ENCODE measurements at places on chromosomes 3 and 15.

DNA sequence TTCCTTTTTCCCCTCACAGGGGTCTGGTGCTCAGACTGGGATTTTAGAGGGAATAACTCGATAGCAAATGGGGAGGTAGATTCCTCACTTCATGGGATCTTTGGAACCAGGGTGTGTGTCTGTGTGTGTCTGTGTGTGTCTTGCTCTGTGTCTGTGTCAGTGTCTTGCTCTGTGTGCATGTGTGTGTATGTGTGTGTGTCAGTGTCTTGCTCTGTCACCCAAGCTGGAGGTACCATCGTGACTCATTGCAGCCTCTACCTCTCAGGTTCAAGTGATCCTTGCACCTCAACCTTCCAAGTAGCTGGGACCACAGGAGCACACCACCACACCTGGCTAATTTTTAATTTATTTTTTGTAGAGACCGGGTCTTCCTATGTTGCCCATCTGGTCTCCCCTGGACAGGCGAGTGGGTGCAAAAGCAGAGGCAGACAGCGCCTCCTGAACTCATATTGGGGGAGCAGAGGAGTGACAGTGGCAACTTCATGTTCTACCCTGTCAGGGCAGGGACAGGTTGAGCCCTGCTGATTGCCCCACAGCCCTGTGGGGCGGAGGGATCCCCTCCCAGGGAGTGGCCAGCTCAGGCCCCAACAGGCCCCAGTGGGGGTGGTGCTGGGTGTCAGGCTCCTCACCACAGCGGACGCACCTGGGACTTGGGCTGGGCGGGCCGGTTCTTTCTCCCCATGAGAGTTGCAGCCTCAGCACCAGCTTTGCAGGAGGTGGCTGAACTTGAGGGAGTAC, 10.4 kb upstream of the SEMA4B start:
- peak; percentile 98 for DNase-seq

GRCh38 chr3:69696367-69696766, 42.9 kb upstream of the MITF start:
- no peak for DNase-seq

DNA sequence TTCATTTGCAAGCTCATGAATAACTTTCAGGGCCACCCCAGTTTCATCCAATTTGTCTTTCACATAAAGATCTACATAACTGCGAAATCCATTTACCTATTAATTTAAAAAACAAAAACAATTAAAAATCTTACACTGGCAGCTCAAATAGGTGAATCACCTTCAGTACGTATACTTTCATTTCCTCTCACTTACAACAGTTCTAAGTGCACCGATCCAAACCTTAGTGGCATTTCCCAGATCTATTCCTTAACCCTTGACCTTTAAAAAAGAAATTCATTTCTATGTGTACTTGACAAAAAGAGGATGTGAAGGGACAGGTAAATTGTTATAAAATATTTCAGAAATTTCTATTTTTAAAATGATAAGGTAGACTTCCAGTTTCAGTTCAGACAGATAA, 30.8 kb downstream of the TOP2B start:
- no peak for DNase-seq

- no peak for DNase-seq
Measured at GRCh38 chr3:177578488-177578887, 381.2 kb upstream of the TBL1XR1 start.

- no peak for DNase-seq
Measured at GRCh38 chr15:25736461-25736860, 126.7 kb downstream of the ATP10A start.

DNA sequence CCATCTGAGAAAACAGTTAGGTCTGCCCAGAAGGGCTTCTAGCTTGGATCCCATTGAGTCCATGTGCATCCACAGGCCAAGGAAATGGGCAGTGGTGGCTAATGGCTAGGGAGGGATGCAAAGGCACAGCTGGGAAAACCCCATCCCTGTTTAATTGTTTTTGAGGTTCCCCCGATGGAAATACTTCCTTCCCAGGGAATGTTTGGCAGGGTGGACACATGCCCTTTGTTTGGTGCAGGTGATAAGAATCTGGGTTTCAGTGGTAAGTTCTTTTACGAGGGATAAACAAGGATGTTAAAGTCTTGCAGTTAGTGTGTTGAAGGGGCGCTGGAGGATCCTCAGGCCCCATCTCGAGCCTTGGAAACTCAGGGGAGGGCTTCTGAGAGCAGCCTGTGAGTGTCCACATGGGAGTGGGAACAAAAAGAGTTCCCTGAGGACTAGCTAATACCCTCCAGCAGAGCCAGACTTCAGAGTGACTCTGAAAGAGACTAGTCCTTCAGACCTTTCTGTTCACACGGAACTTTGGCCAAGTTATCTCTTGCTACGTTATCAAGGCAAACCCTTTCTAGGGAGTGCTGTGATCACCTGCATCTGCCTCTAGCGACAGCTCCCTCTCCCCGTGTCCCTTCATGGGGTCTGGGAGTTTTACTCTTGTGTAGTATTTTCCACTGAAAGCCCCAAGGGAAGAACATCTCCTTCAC, 17.4 kb downstream of the PTPRG start:
- no peak for DNase-seq

GRCh38 chr15:48754011-48754410, 56.9 kb downstream of the CEP152 start:
- DNase-seq: no peak

- no peak for DNase-seq
Measured at GRCh38 chr15:26972636-26973035, 1.7 kb downstream of the GABRG3 start.

DNA sequence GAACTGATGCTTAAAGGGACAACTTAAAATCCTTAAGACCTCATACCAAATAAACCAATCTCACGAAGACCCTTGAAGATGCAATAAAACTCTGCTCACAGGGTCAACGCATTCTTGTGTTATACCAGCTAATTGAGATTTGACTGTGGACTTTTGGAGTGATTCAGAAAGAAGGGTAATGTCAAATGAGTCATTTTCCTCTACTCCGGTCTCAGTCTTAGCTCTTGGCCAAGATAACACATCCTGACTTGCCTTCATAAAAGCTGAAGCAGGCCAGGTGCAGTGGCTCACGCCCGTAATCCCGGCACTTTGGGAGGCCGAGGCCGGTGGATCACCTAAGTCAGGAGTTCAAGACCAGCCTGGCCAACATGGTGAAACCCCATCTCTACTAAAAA, 3.8 kb downstream of the PKM start:
- DNase-seq: peak; percentile 60

- no peak for DNase-seq
Measured at GRCh38 chr15:93848076-93848475, 383.3 kb upstream of the MCTP2 start.

- DNase-seq: peak; percentile 76
Measured at GRCh38 chr3:14563946-14564539, 23.9 kb upstream of the GRIP2 start.

GRCh38 chr15:68042855-68043222, 11.3 kb upstream of the PIAS1 start:
- no peak for DNase-seq

DNA sequence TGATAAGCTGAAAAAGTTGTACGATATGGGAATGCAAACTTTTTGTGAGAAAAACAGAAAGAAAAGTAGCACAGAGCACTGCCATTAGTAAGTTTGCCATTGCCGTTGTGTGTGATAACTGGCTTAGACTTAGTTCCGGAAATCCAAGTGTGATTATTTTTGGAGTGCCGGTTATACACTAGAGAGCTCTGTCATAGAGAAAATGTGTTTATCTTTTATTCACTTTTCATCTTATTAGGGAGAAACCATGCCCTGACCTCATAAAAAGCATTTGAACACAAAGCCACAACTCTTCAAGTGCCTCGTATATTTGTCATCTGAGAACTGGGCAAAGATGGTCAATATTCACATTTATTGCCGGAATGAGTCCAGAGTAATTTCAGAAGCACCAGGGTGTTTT, 36.1 kb downstream of the CTDSPL start:
- DNase-seq: no peak

GRCh38 chr15:40317580-40317979, 5.9 kb upstream of the INAFM2 start:
- DNase-seq: peak; percentile 40

- DNase-seq: no peak
Measured at GRCh38 chr15:79522656-79523055, 90.5 kb downstream of the MINAR1 start.

DNA sequence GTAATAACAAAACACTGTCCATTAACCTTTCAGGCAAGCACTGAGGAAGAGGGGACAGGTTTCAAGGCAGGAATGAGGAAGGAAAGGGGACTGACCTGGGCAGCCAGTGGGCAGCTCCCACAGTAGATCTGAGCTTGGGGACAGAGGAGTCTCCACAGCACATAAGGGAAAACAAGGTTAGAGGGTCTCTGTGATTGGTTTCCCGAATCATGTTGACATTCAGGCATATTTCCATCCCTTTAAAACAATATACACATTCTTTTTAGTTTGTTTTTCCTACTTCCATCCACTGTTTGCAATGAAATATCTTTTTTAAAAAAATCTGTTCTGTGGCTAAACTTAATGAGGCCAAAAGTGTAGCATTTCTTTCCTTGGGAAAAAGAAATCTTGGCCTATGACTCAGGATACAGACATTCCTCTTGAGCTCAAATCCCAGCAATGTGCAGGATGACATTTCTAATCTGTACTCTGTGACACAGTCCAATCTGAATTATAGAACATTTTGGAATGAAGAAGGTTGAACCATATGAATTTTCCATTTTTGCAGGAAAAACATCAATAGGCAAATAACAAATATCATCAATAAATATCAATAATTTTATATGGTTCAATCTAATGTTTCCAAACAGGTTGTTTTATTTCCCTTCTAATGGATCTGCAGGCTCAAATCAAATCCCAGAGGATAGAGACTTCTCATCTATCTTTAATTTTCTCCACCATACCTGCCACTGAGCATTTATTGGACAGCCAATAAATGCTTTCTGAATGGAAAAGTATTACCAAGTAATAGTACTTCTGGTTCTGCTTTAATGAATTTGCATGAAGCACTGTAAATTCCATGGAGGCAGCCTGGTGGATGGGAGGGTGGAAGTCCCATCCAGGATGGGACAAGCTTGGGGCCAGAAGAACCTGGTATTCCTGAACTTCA, 54.1 kb downstream of the ITGB5 start:
- DNase-seq: no peak

- DNase-seq: no peak
Measured at GRCh38 chr15:34650177-34650576, 66.7 kb upstream of the GOLGA8B start.

GRCh38 chr3:42205800-42206514, 60.0 kb downstream of the CCK start:
- no peak for DNase-seq

DNA sequence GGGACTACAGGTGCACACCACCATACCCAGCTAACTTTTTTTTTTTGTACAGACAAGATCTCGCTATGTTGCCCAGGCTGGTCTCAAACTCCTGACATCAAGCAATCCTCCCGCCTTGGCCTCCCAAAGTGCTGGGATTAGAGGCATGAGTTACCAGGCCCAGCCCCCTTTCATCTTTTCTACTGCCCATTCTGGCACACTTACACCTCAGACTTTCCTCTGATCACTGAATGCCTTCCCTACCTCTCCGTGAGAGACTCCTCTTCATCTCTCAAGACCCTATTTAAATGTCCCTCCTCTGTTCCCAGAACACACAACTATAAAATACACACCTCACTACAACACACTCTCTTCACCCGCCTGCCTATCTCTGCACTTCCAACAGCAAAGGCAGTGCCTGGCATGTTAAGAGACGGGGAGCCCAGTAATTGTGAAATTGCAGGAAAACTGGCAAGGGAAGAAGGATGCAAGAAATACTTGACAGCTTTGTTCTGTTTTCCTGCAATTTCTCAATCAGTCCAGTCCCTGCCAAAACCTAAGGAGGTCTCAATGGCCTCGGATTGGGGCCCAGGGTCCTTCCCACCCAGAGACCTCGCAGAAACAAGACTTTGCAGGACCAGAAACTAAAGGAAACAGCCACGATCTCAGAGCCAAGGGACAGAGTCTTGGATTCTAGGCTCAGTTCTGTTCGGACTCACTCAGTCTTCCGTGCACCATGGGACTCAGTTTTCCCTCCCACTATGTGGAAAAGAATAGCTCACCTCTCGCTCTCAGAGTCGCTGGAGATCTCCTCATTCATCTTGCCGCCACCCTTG, 849 bp downstream of the RRP9 start:
- DNase-seq: no peak

- DNase-seq: no peak
Measured at GRCh38 chr3:41352510-41352909, 153.2 kb downstream of the CTNNB1 start.

- no peak for DNase-seq
Measured at GRCh38 chr3:12476238-12476897, 7.9 kb upstream of the TSEN2 start.

- DNase-seq: no peak
Measured at GRCh38 chr3:114144909-114145688, 33.8 kb downstream of the DRD3 start.

- no peak for DNase-seq
Measured at GRCh38 chr3:3734881-3735280, 64.3 kb upstream of the LRRN1 start.

DNA sequence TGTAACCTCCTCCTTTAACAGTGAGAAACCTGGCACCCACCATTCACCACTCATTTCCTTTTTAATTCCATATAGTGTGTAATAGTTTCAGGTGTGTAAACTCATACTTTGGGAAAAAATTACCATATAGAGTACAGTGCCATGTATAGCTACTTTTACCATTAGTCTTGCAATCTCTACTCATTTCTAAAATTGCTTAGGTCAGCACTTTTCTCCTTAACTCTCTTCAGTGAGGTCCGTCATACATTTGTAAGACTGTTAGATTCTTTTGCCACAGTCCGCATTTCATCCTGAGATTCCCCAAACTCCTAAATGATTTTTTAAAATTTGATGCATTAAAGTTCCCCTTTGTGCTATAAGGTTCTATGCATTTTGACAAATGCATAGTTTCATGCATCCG, 238.3 kb upstream of the ATP10A start:
- DNase-seq: no peak

GRCh38 chr3:145190761-145191160, 970.2 kb downstream of the PLOD2 start:
- no peak for DNase-seq

All from RPMI8226 (cell line).